ENCODE measurements at places on chromosomes 4 and X.
A peak's percentile ranks its signal among the peaks of the same experiment; 100 is the strongest.

DNA sequence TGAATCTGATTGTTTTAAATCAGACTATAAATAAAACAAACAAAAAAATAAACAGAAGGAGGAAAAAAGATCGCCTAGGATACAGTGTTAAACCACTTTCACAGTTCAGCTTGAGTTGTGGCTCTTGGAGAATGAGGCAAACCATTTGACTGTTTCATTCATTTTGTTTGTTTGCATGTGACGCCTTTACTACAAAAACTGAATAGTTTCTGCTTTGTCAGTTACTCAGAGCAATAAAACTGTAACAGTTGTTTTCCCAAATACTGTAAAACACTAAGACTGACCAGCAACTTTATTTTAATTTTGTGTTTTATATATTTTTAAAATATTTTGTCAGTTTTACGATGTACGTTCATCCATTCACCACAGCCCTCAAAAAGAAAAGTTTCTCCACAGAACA is 214.5 kb downstream of the FBXW7 start:
- DNase-seq = no peak

DNA sequence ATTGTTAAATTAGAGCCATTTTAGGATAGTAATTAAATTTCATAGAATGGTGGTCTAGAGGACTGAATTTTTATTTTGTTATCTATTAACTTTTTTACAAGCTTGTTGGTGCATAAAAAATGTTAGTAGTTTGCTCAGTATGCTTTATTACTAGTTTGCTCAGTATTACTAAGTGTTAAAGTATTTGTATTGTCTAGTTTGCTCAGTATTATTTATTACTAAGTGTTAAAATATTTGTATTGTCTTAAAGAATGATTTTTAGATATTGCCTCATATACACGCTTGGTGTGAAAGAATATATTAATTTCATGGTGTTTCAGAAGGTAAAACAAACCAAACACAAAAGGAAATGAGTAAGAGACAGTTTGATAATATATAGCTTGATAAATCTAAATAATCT is 268.4 kb upstream of the MAGEB18 start:
- DNase-seq = no peak

- DNase-seq = no peak
These were observed 29.2 kb downstream of the VCX2 start for GRCh38 chrX:8141896-8142295.

DNA sequence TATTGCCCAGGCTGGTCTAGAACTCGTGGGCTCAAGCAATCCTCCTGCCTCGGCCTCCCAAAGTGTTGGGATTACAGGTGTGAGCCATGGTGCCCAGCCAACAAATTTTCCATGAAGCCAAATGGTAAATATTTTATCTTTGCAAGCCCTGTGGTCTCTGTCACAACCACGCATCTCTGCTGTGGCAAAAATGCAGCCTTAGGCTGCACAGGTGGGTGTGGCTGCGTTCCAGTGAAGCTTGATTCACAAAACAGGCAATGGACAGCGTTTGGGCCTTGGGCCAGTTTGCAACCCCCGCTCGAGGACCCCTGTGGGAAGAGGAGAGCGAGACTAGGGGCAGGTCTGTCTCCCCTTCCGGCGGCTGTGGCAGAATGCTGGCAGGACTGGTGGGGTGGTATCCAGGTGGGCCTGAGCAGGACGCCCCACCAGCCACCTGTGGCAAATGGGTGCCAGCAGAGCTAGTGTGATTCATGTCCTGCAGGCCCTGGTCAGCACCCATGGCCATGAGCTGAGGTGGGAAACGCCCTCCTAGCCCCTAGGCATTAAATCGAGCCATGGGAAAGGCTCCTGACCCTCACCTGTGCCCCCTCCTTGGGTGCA is 19.7 kb downstream of the HTRA3 start:
- DNase-seq = no peak

DNA sequence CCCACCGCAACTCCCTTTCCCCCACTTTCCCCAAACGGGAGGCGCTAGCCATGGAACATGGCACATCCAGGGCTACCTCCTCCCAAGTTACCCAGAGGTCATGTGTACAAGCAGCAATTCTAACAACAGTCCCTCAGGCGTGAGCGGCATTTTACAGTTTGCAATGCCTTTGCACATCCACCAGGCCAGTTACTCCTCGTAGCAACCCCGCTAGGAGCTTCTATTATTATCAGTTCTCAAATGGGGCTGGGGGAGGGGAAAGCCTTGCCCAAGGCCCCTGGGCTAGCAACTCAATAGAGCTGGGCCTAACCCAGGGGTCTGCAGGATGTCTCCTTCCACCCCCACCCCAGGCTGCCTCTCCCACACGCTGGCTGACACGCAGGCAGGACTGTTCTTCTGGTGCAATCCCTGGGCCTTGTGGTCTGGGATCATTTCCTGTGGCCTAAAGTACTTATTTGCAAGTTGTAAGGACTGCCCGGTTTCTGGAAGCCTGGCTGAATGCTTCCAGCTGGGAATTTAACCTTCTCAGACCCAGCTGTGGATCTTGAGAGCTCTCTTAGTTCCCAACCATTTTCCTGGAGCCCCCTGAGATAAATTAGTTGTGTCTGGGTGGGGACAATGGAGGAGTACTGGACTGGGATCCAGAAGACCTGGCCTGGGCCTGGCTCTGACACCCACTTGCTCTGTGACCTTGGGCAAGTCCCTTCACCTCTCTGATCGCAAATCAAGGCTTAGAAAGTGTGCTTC is 27.7 kb downstream of the PJA1 start:
- DNase-seq = no peak

- DNase-seq = no peak
These were observed 345.4 kb downstream of the PPP1R2C start for GRCh38 chrX:42432552-42432951.

GRCh38 chrX:867966-868647 is 237.5 kb downstream of the SHOX start:
- DNase-seq = no peak

DNA sequence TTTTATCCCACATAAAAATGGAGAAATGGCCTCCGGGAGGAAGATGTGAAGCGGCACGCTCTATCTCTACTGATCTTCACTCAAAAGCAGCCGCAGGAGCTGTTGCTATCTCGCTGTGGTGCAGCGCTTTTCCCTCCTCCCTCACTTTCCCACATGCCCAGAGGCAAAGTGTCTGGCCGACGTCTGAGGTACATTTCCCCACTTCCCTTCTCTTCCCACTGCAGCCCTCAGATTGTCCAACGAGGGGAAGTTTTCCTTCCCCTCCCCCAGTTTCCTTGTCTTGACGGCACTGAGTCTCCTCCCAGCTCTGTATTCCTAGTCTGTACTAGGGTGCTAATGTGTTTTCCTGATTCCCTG is 660 bp upstream of the COL25A1 start:
- DNase-seq = no peak

GRCh38 chrX:56785442-56785841 is 56.4 kb downstream of the NBDY start:
- DNase-seq = no peak

GRCh38 chr4:20666012-20666860 is 34.0 kb upstream of the PACRGL start:
- DNase-seq = no peak

DNA sequence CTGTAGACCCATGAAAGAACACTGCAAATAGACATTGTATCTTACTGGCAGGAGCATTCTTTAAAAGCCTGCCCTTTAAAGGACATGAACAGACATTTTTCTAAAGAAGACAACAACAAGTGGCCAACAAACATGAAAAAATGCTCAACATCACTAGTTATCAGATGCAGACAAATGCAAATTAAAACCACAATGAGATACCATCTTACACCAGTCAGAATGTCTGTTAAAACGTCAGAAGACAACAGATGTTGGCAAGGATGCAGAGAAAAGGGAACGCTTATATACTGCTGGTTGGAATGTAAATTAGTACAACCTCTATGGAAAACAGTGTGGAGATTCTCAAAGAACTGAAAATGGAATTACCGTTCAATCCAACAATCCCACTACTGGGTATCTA is 77.2 kb downstream of the ATP10D start:
- DNase-seq = no peak

GRCh38 chr4:48589098-48589445 is 99.0 kb downstream of the ZAR1 start:
- no peak for DNase-seq

GRCh38 chr4:166146806-166147540 is 273.9 kb downstream of the TLL1 start:
- no peak for DNase-seq

GRCh38 chr4:3346146-3346545 is 53.3 kb downstream of the RGS12 start:
- DNase-seq = peak; percentile 35

Data from iPS DF 19.7 (cell line).